ENCODE measurements at places on chromosomes 2 and 18.
A peak's percentile ranks its signal among the peaks of the same experiment; 100 is the strongest.

GRCh38 chr2:241110607-241111439 lies 8.7 kb upstream of the MTERF4 start:
- no peak for DNase-seq

- no peak for DNase-seq
Observed at GRCh38 chr2:212926940-212927339, 224.5 kb downstream of the IKZF2 start.

- DNase-seq = no peak
Observed at GRCh38 chr18:26488417-26489009, 59.8 kb downstream of the KCTD1 start.

GRCh38 chr2:215760557-215760956 lies 252.8 kb downstream of the MREG start:
- DNase-seq = no peak

DNA sequence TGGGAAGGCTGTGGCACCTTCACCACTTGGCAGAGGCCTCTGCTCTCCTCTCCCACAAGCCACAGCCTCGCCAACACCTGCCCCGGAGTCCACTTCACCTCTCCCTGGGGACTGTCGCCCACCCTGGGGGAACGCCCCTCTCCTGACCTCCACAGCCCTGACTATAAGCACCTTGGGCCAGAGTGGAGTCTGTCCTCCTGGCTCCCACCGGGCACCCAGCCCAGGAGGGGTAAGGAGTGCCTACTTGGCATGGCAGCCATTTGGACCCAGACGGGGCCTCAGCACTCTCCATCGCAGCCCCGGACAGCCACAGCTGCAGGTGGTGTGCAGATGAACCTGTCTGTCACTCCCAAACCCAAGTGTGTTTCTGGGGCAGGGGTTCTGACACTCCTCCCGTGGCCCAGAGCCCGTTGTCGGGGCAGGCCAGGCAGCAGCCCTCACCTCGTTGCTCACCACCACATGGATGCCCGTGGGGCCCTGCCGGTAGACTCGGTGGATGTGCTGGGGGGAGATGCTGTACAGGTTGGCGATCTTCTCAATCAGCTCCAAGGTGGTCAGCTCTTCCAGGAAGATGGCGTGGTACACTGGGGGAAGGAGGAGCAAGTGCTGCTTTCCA lies 53.5 kb downstream of the TFCP2L1 start:
- DNase-seq = no peak

- no peak for DNase-seq
Observed at GRCh38 chr2:23559561-23560239, 174.7 kb downstream of the KLHL29 start.

- no peak for DNase-seq
Observed at GRCh38 chr2:168848225-168848624, 42.0 kb downstream of the SPC25 start.

DNA sequence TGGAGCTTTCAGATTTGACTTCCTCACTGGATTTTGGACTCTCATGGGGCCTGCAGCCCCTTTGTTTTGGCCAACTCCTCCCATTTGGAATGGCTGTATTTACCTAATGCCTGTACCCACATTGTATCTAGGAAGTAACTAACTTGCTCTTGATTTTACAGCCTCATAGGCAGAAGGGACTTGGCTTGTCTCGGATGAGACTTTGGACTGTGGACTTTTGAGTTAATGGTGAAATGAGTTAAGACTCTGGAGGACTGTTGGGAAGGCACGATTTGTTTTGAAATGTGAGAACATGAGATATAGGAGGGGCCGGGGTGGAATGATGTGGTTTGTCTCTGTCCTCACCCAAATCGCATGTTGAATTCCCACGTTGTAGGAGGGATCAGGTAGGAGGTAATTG lies 233.4 kb upstream of the GALNT5 start:
- no peak for DNase-seq

- DNase-seq = no peak
Observed at GRCh38 chr2:41197781-41198180, 745.9 kb upstream of the SLC8A1 start.

DNA sequence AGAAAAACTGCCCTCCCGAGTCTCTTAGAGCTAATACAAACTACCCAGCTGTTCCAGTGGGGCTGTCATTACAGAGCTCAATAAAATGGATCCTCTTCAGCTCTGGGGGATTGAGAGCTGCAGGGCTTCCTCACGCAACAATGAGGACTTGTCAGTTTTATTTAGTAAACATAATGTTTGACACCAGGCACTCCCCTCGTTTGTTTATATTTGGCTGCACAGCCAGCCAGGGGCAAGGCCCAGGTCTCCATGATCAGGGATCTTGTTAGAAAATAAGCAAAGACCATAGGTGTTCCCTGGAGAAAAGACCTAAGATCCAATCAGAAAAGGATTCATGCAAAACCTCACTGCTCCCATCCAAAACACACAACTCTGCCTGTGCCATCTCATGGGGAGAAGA lies 158.2 kb downstream of the C1D start:
- no peak for DNase-seq

- no peak for DNase-seq
Observed at GRCh38 chr2:157053876-157054275, 203.6 kb upstream of the GALNT5 start.

DNA sequence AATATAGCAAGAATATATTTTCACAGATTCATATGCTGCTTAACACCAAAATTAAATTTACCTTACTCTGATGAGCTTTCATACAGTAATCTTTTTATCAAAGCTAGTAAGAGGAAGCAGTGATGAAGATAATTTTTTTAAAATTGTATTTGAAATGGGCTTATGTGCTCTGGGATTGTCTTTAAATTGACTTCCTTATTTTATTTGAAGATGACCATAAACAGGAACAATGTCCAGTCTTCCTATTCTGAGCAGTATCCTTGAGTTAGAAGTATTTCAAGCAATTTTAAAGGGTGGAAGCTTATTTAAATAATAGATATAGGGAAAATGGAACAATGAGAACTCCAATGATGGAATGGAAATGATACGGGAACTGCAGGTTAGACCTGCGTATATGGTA lies 211.6 kb downstream of the MCFD2 start:
- no peak for DNase-seq

DNA sequence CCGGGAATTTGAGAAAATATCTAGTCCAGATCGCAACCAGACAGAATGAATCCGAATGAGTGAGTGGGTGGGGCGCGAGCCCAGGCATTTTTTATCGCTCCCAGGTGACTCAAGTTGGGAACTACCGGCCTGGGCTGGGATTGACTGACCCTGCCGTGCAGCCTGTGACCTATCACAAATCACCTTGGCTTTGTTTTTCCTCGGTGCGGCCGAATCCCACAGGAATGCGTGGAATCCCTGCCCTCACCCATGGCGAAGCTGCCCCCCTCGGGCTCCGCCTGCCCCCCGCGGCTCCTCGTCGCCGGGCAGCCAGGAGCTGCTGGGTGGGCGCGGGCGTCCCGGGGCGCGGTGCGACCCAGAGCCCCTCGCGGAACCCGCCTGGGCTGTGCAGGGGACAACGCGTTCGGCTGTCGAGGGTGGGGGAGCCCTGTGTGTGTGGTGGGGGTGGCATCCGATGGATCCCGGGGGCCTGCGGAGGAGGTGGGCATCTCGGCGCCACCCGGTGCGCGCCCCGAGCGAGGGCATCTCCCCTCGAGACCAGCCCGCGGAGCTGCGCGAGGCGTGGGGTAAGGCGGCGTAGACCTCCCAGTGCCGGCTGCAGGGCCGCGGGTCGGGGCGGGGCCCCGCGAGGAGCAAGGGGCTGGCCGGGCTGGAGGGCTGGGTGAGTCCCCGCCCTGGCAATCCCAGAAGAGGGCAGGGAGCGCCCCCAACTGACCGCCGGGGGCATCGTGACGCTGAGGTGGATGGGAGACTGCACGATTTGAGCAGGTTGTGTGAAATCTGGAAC lies 16.5 kb downstream of the B3GNT7 start:
- peak; percentile 57 for DNase-seq

DNA sequence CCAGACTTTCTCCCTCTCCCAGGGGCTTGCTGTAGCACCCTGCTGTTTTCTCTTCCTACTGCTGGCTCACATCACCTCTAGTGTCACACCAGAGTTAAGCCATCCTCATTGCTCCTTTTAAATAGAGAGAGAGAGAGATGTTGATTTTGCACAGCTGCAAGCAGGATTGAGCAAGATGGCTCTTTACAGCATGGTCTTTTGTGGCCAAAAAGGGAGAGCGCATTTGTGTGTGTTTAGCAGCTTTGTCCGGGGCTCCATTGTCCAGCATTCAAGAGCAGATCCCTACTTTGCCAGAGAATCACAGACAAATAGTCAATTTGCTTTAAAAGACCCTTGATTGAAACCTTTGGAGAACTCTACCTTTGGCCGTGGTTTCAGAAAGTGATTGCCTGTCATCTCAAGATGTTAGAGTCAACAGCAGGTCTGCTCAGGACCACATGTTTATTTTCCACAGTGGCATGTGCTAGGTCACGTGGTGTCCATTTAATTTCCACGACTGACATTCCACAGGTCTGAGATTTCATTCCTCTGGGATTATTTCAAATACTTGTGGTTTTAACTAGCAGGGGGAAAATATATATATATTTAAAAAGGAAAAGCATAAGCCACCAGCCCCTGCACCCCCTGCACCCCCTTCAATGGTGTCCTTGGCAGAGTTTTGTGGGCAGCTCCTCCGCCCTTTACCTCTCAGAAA lies 359.9 kb upstream of the SLC14A2 start:
- no peak for DNase-seq

DNA sequence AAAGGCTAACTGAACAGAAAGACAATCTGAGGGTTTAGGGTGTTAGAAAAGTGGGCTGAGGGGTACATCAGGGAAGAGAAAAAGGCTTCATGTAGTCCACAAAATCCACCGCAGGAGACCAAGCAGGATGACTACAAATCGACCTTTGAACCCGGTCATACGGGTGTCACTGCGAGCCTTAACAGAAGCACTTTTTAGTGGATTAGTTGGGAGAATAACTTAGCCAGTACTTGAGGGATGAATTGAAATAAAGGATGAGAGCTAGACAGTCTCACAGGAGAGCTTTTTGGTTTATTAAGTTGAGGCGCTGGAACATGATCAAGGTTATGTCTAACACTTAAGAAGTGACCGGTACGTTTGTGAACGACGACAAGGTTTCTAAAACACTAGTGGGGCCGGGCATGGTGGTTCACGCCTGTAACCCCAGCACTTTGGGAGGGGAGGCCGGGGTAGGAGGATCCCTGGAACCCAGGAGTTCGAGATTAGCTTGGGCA lies 217.7 kb downstream of the MCFD2 start:
- DNase-seq = no peak

- no peak for DNase-seq
Observed at GRCh38 chr2:137051778-137052398, 286.5 kb downstream of the THSD7B start.

DNA sequence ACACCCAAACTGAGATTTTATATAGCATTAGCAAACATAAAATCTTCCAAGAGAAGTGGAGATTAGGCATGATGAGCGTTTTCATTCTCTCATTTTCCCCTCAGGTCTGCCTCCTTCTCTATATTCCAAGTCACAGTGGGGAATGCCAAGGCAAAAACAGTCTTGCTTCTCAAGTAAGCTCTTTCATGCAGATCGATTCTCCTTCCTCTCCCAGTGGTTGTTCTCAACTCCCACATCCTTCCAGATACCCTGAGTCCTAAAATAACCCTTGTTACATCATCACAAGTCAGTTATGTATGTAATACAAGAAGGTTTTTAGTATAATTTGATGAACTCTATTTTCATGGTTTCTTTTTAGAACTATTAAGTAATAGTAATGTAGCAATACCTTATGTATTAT lies 150.6 kb downstream of the TXNL1 start:
- no peak for DNase-seq

DNA sequence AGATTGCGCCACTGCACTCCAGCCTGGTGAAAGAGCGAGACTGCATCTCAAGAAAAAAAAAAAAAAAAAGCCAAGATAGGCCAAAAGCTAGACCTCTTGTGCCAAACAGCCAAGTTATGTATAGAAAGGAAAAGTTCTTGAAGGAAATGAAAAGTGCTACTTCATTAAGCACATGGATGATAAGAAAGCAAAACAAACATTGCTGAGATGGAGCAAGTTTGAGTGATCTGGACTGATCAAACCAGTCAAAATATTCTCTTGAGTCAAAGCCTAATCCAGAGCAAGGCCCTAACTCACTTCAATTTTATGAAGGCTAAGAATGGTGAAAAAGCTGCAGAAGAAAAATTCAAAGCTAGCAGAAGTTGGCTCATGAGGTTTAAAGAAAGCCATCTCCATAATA lies 28.1 kb upstream of the TANC1 start:
- no peak for DNase-seq

DNA sequence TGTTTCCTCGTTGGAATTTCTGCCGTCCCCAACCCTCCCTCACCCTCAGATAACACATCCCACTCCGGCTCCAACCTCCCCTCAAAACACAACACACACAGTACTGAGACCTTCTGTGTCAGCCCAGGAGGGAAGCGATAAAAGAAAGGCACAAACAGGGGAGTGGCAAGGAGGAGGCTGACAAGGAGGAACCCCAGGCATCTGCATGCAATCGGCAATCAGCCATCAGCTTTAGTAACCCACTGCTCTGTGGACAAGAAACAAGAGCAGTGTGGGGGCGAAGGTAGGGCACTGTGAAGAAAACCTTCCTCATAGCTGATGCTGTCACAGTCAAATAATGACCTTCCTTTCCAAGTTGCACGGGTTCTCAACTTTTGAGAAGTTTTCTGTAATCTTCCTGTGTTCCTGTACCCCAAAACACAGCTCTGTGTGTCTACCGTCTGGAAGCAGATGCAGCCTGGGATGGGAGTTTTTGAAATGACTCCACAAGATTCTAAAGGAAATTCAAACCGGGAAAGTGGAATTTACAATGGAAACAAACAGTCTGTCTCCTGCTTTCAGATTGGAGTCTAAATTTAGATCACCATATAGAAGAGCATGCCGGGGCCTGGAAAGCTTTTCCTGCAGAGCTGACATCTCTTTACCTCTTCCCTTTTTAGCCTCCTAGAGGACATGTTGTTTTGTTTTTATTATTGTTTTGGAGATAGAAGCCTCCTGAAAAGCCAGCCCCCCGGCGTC lies 16.4 kb upstream of the LPIN2 start:
- DNase-seq = no peak

DNA sequence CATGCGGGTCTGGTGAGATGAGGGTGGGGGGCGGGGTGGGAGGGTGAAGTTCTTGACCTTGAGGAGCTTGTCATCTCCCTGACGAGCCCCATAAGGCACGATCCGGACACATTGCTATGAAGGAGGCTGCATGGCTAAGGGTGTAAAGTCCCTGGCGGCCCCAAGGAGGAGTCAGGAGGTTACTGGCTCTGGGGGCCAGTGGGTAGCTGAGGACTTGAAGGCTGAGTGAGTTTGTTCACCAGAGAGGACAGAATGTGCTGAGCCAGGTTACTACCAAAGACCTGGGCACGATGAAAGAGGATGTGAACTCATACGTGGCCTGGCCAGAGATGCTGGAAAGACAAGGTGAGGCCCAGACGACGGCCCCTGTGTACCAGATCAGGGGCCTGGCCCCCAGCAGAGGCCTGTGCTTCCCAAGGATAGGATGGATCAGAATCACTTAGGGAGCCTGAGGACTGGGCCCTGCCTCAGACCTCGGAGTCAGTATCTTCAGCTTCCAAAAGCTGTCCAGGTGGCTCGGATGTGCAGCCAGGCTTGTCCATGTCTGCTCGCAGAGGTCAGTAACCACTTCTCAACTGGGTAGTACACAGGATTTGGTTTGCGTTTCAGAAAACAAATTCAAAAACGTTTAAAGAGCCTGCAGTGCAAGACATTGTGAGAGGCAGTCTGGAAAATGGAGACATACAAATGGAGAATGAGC lies 110.9 kb downstream of the RNF144A start:
- no peak for DNase-seq

GRCh38 chr2:239595726-239596125 lies 194.9 kb upstream of the HDAC4 start:
- DNase-seq = no peak
